ENCODE measurements at places on chromosomes 1 and 21.

DNA sequence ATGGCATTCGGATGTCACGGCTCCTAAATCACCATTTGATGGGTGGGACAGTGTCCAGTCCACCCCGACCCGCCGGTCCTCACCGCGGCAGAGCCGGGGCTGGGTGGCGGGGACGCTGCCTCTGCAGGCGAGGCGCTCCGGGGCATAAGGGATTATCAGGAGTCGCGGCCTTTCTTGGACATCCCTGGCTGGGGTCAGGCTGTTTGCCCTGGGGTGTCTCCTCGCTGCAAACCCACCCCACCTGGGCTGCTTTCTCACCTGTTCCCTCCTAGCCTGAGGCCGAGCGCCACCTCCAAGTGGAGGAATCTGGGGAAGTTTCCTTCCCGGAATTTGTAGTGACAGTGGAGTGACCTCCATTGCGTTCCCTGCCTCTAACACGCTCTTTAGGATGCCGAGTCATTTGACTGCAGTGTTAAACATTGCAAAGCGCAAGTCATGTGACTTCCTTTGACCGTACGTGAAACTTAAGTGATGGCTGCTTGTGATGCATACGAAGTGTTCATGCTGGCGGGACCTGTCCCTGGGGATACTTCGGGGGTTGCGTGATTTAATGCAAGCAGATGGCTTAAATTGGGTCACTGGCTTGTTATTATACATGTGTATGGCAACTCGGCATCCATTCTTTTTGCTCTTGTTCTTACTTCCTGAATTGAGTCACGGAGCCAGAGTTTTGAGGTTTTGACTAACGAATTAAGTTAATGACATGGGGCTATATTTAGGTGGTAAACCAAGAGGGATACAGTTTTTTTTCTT, 536 bp downstream of the LGALS8 start:
- peak; percentile 85 for DNase-seq

DNA sequence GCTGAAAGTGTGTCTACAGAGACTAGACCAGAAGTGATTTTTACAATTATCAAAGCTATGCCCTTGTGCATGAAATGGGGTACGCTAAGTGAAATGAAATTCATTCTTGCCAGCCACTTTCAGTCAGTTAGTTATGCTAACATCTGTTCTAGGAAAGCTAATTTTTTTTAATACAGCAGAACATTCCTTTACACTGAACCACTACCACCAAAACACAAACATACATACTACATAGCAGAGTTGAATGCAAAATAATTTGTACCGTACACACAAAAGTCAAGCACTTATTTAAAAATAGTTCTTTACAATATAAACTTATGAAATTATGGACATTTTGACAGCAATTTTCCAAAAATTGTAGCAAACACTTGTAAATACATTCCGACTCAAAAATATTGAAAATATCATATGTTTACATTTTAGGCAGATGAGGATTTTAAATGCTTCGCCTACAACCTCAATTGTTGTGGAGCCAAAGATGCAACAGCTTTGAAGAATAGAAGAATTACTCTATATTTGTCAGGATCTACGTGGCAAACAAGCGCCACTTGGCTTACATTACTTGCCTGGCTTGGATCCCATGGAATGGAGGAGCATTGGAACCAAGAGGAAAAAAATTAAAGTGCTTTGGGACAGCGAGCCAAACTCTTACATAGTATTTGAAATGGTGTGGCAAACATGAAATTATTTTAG, 30.6 kb downstream of the WLS start:
- no peak for DNase-seq

DNA sequence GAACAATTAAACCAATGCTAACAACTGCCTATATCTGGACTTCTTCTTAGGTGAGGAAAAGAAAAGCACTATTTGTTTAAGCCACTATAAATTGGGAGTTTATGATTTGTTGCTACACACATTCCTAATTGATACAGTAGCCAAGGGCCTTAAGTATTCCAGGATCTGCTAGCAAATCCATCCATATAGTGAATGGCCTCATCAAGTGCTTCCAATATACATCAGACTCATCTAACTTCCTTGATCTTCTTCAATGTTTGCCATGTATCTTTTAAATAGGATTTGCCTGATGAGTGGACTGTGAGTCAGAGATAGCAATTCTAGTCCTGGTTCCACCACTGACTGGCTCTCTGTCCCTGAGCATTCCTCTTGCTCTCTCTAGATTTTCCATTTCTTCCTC, 430.2 kb downstream of the OMA1 start:
- no peak for DNase-seq

DNA sequence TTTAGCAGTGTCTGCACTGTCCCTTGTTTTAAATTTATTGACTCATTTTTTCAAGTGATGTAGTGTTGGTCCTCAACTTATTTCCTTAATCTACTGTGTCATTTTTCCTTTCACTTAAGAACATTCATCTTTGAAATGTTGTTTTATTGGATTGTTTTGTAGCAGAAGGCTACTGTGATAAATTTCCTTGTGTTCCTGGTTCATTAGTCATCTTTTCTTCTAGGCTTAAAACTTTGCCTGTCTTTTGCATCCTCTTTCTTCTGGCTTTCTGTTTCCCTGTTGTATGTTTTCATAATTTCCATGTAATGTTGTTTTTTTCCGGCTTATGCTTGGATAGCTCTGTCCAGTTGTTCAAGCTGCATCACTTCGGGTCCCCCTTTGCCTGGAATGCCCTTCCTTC, 61.9 kb downstream of the UBE2T start:
- DNase-seq: no peak

- DNase-seq: no peak
Measured at GRCh38 chr1:53984726-53985125, 33.3 kb downstream of the LDLRAD1 start.

- DNase-seq: no peak
Measured at GRCh38 chr1:228087771-228088251, 5.3 kb downstream of the ARF1 start.

GRCh38 chr1:183467687-183468086, 4.6 kb upstream of the SMG7 start:
- no peak for DNase-seq

DNA sequence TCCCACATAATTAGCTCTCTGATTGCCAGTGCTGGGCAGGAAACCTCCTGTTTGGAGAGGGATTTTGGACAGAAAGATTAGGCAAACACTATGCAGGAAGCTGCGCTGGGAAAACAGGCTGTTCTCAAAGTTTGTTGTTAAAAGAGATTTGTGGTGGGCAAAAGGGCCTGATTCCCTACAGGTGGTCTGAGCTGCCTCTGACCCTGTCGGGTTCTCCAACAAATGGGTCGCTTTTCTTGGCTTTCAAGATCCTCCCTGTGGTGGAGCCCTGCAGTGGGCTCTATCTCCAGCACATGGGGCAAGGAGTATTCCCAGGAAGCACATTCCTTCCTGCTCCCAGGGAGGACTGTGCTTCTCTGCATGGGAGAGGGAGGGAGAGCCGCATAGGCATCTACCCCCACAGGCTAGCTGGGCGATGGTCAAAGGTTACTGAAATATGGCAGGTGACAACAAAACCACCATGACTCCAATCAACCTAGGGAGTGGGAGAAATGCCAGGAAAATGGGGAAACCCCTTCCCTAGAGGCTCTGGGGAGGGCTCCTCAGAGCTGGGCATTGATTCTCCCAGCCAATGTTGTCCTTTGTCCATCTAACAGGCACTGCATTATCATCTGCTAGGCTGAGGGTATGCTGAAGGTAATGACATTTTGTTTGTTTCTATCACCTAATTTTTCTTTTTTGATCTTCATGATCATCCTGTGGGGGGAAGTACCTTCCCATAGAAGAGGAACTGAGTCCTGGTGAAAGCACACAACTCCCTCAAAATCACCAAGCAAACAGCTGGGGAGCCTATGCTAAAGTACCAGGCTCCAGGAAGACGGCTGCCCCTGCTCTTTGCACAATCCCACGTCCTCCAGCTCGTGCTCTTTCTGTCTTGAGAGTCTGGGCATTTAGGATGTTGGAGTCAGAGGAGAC, 85.3 kb downstream of the PLXNA2 start:
- DNase-seq: no peak

- no peak for DNase-seq
Measured at GRCh38 chr1:77292551-77292950, 10.7 kb downstream of the AK5 start.

DNA sequence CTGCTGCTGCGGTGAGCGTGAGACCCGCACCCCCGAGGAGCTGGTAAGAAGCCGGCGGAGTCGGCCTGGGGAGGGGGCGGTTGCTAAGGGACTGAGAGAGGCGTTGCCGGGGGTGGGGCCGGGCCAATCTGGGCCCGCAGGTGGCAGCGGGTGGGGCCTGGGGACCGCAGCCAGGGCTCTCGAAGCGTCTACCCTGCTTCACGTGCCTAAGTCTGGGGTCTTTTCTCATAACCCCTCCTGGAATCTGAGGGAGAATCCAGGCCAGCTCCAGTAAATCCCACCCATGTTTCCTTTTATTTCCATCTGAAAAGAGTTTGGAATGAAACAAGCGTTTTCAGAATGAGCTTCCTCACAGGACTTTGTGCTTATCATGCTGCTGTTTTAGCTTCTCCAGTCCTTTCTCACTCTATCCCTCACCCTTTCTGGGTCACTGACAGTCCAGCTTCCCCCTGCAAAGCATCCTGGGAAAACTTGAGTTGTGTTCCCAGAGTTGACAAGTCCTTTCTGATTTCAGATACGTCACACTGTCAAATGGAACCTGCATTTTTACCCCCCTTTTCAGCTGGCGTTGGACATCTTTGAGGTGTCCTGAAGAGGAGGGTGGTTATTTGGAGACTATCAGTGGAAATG, 431 bp downstream of the CLCN6 start:
- DNase-seq: no peak

DNA sequence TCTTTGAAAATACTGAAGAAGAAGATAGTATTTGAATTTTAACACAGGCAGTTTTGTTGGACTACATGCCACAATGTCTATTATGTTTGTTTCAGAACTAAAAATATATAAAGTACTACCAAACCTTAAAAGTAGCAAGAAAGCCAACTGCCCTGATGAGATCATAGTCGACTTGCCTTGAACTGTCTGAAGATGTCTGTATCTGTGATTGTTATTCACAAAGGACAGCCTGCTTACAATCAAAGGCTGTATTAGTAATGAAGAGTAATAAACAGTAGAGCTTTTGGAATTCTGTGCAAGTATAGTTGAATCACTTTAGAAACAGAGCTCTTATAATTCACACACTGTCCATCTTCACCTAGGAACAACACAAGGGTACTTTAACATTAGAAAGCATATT, 228.3 kb downstream of the NCAM2 start:
- DNase-seq: no peak

- no peak for DNase-seq
Measured at GRCh38 chr1:84888753-84889152, 4.3 kb downstream of the LPAR3 start.

DNA sequence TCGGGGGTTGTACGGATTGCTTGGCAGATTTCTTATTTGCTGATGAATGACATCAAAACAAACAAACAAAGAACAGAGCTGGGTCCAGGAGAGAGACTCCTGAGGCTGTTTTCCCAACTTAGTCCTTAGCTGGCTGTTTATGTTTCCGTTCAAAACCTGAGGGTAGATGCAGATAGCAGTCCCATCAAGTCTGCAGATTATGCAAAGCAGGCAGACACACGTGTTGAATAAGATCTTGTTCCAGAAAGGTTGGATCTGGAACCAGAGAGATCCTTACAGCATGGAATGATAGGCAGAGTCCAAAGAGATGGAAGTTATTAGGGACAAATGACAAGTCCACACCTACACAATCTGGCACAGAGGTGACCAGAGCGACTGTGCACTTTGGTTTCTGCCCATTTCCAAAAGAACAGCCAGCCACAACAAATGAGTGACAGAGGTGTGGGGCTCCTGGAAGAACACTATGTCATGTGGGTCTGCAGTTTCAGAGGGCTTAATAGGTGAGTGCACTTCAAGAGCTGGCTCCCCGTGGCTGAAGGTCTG, 65.5 kb downstream of the MAN1C1 start:
- no peak for DNase-seq

DNA sequence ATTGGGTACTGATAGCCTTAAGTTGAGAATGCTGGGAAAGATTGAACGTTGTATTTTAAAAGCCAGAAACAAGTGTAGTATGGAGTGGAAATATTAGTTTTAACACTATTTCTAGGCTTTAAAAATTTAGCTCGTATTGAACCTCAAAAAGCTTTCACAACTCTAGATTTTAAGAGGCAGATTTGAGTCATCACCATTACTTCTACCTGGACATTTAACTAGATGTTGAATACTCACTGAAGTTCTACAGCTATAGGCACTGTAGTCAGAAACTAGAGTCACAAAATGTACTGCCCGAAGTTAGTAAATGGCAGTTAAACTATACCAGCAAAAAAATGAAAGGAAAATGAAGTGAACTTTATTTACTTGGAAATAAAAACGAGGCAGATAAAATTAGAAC, 96.5 kb downstream of the NEK7 start:
- DNase-seq: no peak

DNA sequence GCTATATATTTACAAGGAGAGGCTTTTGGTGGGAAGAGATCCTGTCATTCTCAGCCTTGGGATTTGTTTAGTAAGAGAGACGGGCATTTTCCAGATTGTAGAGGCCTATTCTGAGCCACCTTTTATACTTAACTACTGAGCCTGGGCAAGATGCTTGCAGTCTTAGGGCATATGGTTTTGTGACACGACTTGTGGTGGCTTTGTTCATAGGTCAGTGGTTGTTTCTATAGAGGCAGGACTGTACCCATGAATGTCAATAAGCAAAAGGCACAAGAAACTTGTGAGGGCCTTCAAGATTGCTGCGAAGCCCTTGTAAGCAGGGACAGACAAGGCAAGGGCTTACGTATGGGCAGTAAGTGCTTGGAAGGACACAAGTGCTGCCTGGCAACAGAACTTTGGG, 3.4 kb upstream of the FCRL3 start:
- no peak for DNase-seq

DNA sequence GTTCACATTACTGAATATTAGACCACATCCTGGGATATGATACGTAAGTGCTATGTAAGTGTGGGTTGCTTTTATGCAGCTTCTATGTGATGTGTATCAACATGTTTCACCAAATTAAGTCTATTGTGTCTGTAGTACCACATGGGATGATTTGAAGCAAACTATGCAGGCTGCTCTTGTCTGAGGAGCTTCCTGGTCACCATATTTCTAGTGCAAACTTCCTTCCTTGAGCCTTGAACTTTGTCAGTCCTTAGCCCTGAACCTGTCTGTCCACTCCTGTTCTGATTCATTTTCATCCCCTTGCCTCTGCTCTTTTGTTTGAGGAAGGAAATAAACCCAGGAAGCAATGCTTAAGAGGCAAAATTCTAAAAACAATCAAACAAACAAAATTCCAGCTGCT, 117.5 kb upstream of the VANGL1 start:
- no peak for DNase-seq

GRCh38 chr1:230750986-230751625, 3.9 kb downstream of the CAPN9 start:
- no peak for DNase-seq

DNA sequence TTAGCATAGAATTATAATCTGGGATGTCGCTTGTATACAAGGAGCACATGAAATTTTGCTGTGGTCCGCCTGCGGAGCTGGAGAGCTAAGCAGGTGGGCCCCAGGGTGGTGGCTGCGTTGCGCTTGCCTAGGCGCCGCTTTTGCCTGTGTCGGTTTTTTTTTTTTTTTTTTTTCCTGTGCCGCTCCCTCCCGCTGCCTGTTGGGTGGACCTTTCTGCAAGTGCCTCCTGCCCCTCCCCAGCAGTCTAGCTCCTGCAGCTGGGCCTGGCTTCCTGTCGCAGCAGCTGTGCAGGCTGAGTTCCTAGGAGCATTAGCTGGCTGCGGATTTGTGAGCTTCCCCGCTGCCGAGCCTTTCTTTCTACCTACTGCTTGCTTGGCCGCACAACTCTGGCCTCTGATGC, 20.6 kb downstream of the PYHIN1 start:
- peak; percentile 96 for DNase-seq
